NCI-H187 treated with DMSO at 0.1 percent for 48 hours (cell line): ENCODE measurements at places on chromosomes 4 and X.

- no peak for DNase-seq
Observed at GRCh38 chr4:186722796-186723291, 812 bp downstream of the FAT1 start.

GRCh38 chr4:2412534-2412884, 5.9 kb downstream of the ZFYVE28 start:
- DNase-seq = no peak

DNA sequence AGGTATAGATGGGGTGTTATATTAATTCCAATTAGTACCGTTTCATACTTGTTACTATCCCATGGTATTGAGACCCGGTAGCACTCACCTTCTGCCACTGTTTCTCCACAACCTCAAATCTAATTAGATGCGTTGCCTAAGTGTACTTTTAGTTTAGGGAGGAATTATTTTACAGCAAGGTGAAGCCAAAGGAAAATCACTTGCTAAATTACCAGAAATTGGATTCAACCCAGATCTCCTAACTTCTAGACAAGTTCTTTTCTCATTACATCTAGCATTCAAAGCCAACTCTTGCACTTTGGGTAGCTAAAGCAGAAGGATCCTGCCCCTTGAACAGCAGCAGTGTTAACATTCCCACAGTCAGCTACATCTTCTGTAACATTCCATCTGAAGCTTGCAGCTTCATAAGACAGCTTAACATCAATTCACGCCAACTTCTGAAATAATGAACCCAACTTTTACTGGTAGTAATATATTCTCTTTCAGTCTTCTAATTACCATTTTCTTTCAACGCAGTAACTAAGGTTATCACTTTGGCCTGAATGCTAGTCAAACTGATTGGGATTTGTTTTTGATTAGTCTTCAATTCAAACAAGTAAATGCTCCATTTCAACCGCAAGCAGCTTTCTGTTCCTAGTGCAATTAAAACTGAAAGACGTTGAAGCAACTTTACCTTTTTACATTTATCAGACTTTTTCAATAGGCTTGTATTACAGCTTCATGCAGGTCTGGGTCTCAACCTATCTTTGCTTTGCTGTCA, 934 bp upstream of the SEC31A start:
- DNase-seq = no peak

DNA sequence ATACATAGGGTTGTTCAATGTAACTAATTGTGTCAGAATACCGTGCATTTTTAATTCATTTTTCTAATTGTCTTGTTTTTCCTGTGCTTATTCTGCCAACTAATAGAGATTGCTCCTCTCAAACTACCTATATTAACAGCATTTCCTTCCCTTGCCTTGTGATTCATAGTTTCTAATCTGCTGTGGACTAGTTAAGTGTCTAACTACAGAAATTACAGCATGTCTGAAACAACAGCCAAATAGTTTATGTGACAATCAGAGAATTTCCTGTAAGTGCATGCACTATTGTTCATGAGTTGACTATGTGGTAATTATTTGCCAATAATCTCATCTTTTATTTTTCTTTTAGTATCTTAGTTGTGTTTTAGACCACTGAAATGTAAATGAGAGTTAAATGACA, 4.1 kb upstream of the SEC24B start:
- no peak for DNase-seq

DNA sequence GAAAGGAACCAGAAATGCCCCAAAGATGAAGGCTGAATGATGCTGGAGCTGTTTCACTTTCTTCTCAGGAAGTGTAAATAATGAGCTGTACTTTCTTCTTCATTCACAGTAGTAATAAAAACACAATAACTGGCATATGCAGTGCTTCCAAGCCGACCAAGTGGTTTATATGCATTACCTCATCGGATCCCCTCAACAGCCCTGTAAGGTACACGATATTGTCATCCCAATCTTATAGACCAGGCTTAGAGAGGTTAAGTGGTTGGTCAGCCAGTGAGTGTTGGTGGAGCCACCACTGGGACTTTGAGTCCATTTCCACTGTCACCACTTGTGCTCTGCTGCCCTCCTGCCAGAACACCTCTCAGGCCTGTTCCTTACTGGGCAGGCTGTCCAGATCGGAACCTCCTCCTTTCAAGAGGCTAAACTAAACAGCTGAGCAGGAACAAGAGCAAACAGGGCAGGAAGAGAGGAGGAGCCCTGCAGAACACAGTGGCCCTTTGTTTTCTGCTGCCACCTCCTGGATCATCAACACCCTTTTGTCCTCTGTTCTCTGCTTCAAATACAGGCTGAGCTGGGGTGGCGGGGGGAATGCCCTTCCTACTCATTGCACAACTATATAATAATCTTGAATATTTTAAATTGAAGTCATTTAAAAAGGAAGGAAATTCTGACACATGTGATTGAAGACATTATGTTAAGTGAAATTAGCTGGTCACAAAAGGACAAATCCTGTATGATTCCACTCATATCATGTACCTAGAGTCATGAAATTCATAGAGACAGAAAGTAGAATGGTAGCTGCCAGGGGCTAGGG, 112.5 kb upstream of the ATP6AP2 start:
- no peak for DNase-seq
